ENCODE measurements at places on chromosomes 4 and X. TPM values are rescaled to one million over a fixed set of nuclear protein-coding genes. Genes with fewer than 3 reads are reported as not detected.

- H3K4me1 ChIP-seq, result no peaks in the 10 kb centered on the region
- no peak overlapping the region for H3K27ac ChIP-seq
- no peaks in the 10 kb centered on the region for H3K27me3 ChIP-seq
- H3K4me3 ChIP-seq, result no peak overlapping the region
Measured at GRCh38 chrX:40277672-40278071, 179.9 kb upstream of the BCOR start.

DNA sequence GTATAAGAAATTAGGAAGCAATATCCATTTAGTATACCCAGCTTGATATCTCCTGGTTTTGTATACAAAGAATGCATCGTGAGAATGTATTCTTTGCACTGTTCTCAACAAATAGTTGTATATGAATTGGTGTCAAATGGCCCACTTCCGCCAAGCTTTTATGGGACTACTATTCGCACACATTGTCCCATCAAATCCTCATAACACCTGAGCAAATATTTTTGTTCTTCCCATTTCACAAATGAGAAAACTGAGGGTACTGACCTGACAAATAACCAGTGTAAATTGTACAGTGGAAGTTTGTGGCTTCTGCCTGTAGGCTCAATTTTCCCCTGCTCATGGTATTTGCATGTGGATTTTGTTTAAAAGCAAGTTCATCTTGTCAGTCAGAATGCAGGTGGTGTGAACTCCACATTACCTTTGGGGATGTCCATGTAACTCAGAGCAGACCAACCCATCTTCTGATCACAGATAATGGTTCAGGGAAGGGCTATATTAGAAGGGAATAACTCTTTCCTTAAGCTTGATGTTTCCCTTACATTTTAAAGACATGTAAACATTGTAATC, 51.5 kb upstream of the FAM241A start:
- no peak overlapping the region for H3K27ac ChIP-seq
- no peak overlapping the region for H3K4me3 ChIP-seq
- no peaks in the 10 kb centered on the region for H3K4me1 ChIP-seq
- H3K27me3 ChIP-seq, result no peaks in the 10 kb centered on the region

DNA sequence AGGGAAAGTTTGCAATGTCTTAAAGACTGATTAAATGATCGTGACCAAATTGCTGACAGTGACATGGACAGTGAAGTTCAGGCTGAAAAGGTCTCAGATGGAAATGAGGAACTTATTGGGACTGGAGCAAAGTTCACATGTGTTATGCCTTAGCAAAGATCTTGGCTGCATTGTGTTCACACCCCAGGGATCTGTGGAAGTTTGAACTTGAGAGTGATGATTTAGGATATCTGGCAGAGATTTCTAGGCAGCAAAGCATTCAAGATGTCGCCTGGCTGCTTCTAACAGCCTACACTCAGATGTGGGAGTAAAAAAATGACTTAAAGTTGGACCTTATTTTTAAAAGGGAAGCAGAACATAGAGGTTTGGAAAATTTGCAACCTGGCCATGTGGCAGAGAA, 21.4 kb downstream of the SCARB2 start:
- H3K27me3 ChIP-seq, result no peaks in the 10 kb centered on the region
- peaks cover 7% of the 10 kb centered on the region for H3K4me1 ChIP-seq
- DNase-seq, result no peak
- H3K27ac ChIP-seq, result no peak overlapping the region
- peaks cover 3% of the 10 kb centered on the region for H3K36me3 ChIP-seq

Gene CPZ
- total RNA-seq, result 2.6 TPM

- DNase-seq, result no peak
- no peaks in the 10 kb centered on the region for H3K27me3 ChIP-seq
- H3K4me3 ChIP-seq, result peak overlapping the region; percentile 77
Measured at GRCh38 chr4:155377276-155377675, 511 bp upstream of the MAP9 start.

Data from kidney (tissue), 22 donors.